ENCODE measurements at places on chromosomes 11 and 22.

- DNase-seq, result no peak
Observed at GRCh38 chr22:35053060-35053835, 12.7 kb upstream of the ISX start.

DNA sequence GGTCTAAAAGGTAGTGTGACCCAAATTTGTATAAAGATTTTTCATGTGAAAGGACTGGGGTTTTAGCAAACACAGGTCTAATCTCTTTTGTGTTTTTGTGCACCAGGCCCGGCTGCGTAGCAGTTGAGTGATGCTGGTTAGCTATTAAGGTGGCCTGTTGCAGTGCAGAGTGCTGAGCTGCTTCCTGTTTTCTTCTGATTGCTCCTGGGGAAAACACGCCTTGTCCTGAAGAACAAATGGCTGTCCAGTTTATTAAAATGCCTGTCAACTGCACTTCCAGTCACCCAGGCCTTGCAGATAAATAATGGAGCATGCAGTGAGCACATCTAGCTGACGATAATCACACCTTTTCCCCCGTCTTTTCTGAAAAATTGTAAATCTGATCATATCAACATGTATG lies 1.8 kb downstream of the SRSF8 start:
- DNase-seq, result peak; percentile 42

GRCh38 chr22:26585104-26585790 lies 4.7 kb downstream of the TPST2 start:
- no peak for DNase-seq

GRCh38 chr22:21101877-21102638 lies 56.3 kb downstream of the LRRC74B start:
- DNase-seq, result no peak

DNA sequence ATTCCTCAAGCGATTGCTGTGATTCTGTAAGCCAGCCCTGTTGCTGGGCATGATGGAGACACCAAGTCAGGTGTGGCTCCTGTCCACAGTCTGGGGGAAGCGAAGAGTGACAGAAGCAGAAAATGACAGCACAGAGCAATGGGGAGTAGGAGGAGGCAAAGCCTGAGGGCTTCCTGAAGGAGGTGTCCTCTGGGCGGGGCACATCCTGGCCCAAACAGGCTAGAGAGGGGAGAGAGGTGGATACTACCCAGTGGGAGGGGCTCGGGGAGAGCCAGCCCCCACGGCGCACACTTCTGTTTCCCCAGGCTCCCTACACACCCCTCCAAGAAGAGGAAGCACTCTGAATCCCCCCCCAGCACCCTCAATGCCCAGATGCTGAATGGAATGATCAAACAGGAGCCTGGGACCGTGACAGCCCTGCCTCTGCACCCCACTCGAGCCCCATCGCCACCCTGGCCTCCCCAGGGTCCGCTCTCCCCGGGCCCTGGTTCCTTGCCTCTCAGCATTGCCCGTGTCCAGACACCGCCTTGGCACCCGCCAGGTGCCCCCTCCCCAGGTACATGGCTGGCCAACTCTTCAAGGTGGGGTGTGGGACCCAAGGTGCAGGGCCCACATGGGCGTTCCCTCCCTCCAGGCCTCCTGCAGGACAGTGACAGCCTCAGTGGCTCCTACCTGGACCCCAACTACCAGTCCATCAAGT lies 18.9 kb downstream of the MYRF start:
- DNase-seq, result no peak

- DNase-seq, result peak; percentile 58
Observed at GRCh38 chr11:119315131-119316015, 1.6 kb downstream of the MCAM start.

DNA sequence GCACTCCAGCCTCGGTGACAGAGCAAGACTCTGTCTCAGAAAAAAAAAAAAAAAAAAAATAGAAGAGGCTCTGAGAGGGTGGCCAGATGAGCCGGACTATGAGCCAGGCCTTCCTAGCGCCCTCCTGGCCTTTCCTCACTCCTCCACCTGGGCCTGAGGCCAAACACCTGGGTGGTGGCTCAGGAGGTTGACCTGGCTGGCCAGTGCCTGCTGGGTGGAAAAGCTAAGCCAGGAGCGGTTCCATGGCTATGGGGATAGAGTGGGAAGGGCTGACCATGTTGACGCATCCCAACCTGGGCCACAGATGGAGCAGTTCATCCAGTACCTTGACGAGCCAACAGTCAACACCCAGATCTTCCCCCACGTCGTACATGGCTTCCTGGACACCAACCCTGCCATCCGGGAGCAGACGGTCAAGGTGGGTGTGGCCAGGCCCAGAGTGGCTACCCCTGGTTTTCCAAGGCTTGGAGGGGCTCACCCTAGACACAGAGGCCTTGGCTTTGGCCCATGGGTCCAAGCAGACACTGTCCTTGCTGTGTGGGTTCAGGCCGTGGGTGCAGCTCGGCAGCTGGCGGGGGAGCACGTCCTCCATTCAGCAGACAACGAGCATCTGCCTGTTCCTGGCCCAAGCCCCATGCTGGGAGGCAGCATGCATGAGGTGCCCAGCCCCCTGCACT lies 7.6 kb downstream of the SCYL1 start:
- no peak for DNase-seq

Data from activated CD4-positive, alpha-beta T cell treated with anti-CD3 and anti-CD28 coated beads for 4 hours (primary cell).